ENCODE measurements at places on chromosomes 3 and 15.

DNA sequence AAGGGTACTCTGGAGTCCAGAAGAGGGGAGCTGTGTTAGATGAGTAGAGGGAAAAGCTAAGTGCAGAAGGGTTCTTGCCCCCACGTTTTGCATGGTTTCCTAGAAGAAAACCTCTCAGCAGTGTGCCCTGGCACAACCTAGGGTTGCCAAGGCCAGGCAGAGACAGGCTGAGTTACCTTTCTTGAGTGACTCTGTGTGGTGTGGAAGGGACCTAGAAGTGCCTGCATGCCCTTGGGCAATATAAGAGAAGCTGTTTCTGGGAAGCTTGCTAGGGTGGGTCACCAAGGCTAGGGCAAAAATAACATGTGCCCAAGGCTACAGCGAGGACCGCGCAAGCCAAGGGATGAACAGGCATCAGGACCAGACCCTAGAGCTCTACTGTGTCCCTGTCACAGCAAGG is 3.4 kb upstream of the SAMD7 start:
- no peak overlapping the region for H3K4me3 ChIP-seq
- H3K27me3 ChIP-seq: no peaks in the 10 kb centered on the region

DNA sequence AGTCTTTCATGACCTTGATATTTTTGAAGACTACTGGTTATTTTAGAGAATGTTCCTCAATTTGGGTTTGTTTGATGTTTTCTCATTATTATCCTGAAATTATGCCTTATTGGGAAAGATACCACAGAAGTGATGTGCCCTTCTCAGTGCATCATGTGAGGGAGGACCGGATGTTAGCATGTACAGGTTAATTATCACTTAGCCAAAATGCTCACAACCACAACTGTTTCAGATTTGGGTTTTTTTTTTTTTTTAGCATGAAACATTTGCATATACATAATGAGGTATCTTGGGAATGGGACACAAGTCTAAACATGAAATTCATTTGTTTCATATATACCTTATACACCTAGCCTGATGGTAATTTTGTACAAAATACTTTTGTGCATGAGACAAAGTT is 59.8 kb downstream of the PIK3R4 start:
- no peak overlapping the region for H3K4me3 ChIP-seq
- H3K36me3 ChIP-seq: peaks cover 51% of the 10 kb centered on the region
- no peaks in the 10 kb centered on the region for H3K27me3 ChIP-seq

DNA sequence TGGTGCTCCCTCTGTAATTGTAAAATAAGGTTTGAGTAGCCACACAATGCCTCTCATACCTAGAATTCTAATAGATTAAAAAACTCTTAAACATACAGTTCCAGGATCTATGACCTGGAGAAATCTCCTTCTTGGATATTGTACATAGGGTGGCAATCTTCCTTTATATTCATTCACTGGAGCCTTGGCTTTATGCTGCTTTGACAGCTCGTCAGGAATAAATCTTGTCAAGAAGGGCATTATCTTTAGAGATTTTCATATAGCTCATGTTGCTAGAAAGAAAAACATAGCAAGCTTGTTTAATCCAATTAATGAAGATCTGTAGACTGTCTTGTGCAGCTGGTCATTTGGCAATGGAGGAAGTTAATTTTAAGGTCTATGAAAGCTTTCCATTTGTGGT is 131.1 kb downstream of the PYDC2 start:
- no peaks in the 10 kb centered on the region for H3K36me3 ChIP-seq
- no peak for DNase-seq
- no peaks in the 10 kb centered on the region for H3K27me3 ChIP-seq
- no peak overlapping the region for H3K4me3 ChIP-seq
- H3K4me1 ChIP-seq: no peaks in the 10 kb centered on the region

DNA sequence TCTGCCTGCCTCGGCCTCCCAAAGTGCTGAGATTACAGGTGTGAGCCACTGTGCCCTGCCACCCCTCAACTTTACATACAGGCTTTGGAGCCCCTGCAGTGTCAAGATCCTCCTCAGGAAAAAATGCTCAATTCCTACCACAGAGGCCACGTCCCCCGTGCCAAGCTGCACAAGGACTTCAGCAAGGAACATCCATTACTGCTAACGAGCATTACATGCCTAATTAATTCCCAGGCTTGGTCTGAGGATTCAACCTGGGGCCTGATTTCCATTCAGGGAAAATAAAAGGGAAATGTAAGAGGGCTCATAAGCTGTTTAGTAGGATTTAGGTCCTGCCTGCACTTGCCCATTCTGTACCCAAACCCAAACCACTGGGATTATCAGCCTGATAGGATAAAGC is 161.4 kb downstream of the RAB11A start:
- H3K27me3 ChIP-seq: peaks cover 6% of the 10 kb centered on the region
- H3K4me1 ChIP-seq: no peaks in the 10 kb centered on the region
- no peak overlapping the region for H3K27ac ChIP-seq
- no peaks in the 10 kb centered on the region for H3K36me3 ChIP-seq
- DNase-seq: no peak

DNA sequence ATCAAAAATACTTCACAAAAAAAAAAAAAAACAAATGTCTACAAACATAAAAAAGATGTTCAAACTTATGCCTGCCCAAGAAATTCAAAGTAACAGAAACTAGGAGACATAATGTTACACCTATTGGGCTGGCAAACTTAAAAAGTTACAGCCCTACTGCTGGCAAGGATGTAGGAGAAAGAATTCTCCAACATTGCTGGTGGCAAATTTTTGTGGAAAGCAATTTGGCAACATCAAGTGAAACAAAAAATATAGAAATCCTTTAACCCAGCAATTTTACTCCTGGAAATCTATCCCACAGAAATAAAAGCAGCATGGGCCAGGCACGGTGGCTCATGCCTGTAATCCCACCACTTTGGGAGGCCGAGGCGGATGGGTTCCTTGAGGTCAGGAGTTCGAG is 73.2 kb downstream of the STAG1 start:
- no peaks in the 10 kb centered on the region for H3K4me1 ChIP-seq
- H3K4me3 ChIP-seq: no peak overlapping the region
- no peaks in the 10 kb centered on the region for H3K36me3 ChIP-seq
- no peaks in the 10 kb centered on the region for H3K27me3 ChIP-seq
- no peak for DNase-seq
- H3K27ac ChIP-seq: no peak overlapping the region

- H3K4me1 ChIP-seq: no peaks in the 10 kb centered on the region
- H3K27me3 ChIP-seq: no peaks in the 10 kb centered on the region
- no peaks in the 10 kb centered on the region for H3K36me3 ChIP-seq
- no peak overlapping the region for H3K27ac ChIP-seq
- H3K4me3 ChIP-seq: no peak overlapping the region
- DNase-seq: no peak
Measured at GRCh38 chr3:67704322-67704721, 49.9 kb upstream of the SUCLG2 start.

DNA sequence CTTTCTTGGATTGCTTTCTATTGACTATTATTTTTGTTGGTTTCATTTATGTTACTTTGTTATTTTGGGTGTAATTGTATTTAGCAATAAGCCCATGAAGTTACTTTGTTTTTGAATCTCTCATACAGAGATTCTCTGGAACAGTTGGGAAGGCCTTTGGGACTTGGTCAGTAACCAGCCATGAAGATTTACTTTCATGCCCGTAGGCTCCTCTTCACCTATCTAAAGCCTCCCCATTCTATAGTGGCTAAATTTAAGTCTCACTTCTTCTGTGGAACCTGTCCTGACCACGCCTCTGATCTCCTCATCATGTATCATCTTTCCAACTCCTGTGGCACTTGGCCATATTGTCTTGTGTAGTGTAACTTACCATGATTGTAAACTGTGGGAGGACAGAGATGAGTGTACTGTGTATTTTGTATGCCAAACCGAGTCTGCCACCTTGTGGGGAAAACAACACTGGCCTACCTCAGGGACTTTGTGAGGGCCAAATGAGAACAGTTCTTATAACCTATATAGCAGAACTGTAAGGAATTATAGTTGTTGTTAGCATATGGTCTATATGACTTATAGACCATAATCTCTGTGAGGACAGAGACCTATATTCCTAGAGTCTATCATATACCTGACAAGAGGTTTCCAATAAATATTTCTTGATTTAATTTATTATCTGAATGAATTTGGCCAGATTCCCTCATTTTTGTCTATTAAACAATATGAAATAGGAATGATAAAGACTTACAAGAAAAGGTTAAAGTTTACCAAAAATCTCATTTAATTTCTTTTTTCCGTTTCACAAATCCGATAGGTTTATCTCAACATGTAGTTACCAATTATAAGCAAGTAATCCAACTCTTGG is 75.0 kb downstream of the STARD9 start:
- H3K27me3 ChIP-seq: no peaks in the 10 kb centered on the region
- no peaks in the 10 kb centered on the region for H3K36me3 ChIP-seq
- DNase-seq: peak; percentile 53
- H3K4me1 ChIP-seq: no peaks in the 10 kb centered on the region
- no peak overlapping the region for H3K4me3 ChIP-seq
- H3K27ac ChIP-seq: no peak overlapping the region

GRCh38 chr3:145286937-145287336 is 874.0 kb downstream of the PLOD2 start:
- H3K4me3 ChIP-seq: no peak overlapping the region
- no peaks in the 10 kb centered on the region for H3K4me1 ChIP-seq
- no peaks in the 10 kb centered on the region for H3K36me3 ChIP-seq
- no peak for DNase-seq

DNA sequence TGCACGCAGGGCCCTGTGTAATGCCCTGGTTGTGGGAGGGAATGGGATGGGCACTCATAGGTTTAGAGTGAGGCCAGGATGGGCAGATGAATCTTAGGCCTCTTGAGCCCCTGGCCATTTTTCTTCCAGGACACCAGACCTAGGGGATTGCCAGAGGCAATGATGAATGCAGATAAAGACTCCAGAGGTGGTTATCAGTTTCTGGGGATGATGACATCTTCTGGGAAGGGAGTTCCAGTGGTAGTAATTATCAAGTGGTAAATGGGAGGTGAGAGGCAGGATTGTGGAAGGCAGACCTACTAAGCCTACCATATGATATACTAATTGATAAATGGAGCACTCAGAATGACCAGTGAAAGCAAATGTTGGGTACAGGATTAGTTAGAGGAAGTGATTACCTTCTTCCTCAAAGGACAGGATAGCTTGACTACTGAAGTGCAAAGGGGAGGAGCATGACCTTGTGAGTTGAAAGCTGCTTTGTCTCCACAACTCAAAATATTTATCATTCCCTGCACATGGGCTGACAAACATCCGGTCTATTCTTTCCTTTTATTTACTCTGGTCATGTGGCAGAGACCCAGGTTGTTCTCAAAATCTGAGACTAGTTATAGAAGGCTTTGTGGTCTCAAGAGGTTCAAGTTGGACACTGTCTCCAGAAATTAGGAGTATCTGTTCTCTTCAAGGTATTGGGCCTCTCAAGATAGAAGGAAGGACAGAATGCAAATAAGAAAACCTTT is 10.2 kb upstream of the MAPK6 start:
- no peak overlapping the region for H3K4me3 ChIP-seq
- DNase-seq: no peak
- no peaks in the 10 kb centered on the region for H3K27me3 ChIP-seq
- H3K36me3 ChIP-seq: no peaks in the 10 kb centered on the region
- no peaks in the 10 kb centered on the region for H3K4me1 ChIP-seq

- H3K27ac ChIP-seq: no peak overlapping the region
- no peak overlapping the region for H3K4me3 ChIP-seq
- no peaks in the 10 kb centered on the region for H3K36me3 ChIP-seq
- no peaks in the 10 kb centered on the region for H3K4me1 ChIP-seq
Measured at GRCh38 chr3:154050216-154050615, 71.0 kb upstream of the ARHGEF26 start.

DNA sequence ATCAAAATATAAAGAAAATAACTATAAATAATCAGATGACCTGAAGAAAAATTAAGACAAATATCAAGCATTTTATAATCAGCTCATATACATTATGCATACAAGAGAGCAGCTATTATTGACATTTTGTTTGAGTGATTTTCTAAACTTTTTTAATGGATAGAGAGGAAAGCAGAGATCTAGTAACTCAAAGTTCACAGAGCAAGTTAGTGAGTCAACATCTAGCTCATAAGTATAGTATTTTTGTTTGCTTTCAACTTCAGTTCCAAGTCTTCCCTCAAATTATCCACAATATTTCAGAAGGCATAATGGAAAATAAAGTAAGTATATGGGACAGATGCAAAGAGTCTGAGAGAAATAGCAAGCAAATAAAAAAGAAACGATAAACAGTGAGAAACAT is 470.1 kb upstream of the ALCAM start:
- H3K27me3 ChIP-seq: no peaks in the 10 kb centered on the region
- H3K4me3 ChIP-seq: no peak overlapping the region
- H3K4me1 ChIP-seq: no peaks in the 10 kb centered on the region
- H3K27ac ChIP-seq: no peak overlapping the region
- no peak for DNase-seq
- H3K36me3 ChIP-seq: no peaks in the 10 kb centered on the region

GRCh38 chr3:143433787-143434378 is 314.3 kb downstream of the CHST2 start:
- no peak overlapping the region for H3K27ac ChIP-seq
- H3K4me1 ChIP-seq: peaks cover 27% of the 10 kb centered on the region
- DNase-seq: peak; percentile 35

- H3K27ac ChIP-seq: no peak overlapping the region
- H3K4me3 ChIP-seq: no peak overlapping the region
- no peaks in the 10 kb centered on the region for H3K4me1 ChIP-seq
- no peak for DNase-seq
- H3K36me3 ChIP-seq: no peaks in the 10 kb centered on the region
- H3K27me3 ChIP-seq: no peaks in the 10 kb centered on the region
Measured at GRCh38 chr3:146390957-146391356, 78.4 kb downstream of the PLSCR2 start.

GRCh38 chr15:86157606-86158293 is 78.1 kb downstream of the AGBL1 start:
- H3K36me3 ChIP-seq: no peaks in the 10 kb centered on the region
- H3K27me3 ChIP-seq: no peaks in the 10 kb centered on the region
- H3K4me3 ChIP-seq: no peak overlapping the region

DNA sequence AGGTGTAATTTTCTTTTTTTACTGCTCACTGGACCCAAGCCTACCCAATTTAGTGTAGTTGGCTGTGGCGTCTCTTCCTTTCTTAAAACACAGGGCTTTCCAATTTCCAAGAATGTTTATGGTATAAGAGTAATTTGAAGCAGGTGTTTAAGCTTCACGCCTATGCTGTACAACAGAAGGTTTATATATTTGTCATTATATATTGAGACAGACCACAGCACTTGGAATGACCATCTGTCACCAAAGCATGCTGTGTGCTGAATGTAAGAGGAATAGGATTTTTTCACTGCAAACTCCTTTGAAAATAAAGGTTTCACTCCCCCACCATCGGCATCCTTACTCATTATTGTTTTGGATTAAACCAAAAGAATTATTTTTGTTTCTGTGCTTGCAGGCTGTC is 325.7 kb downstream of the OTOL1 start:
- no peaks in the 10 kb centered on the region for H3K36me3 ChIP-seq
- no peak for DNase-seq
- no peaks in the 10 kb centered on the region for H3K4me1 ChIP-seq
- H3K4me3 ChIP-seq: no peak overlapping the region

DNA sequence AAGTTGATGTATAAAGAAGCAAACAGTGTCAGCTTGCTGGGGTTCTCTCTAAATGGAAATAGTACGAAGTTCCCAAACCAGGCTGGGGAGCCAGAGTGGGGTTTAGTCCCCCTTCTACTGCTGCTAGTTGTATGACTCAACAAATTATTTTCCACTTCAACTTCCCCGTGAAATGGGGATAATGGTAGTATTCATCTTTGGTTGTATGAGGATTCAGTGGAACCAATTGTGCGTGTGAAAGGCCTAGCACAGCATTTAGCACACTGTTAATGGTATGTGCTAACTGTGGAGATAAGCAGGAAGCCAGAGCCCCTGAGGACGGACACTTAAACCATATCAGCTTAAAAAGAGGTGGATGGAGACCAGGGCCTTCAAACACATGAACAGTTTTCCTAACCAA is 4.2 kb downstream of the SORD start:
- peaks cover 46% of the 10 kb centered on the region for H3K4me1 ChIP-seq
- H3K27me3 ChIP-seq: no peaks in the 10 kb centered on the region
- H3K36me3 ChIP-seq: peaks cover 35% of the 10 kb centered on the region
- H3K4me3 ChIP-seq: no peak overlapping the region
- no peak overlapping the region for H3K27ac ChIP-seq
